Kidney (tissue), 22 donors: ENCODE measurements at places on chromosomes 13 and 19. TPM values are rescaled to one million over a fixed set of nuclear protein-coding genes. Genes with fewer than 3 reads are reported as not detected.

IGFL4 gene
- total RNA-seq = not detected

LILRB1 gene
- total RNA-seq = 10.9 TPM

GRCh38 chr19:39304701-39305571 is 8.7 kb downstream of the IFNL1 start:
- no peak for DNase-seq

- peak; percentile 49 for DNase-seq
Measured at GRCh38 chr13:33761740-33762139, 56.2 kb upstream of the RFC3 start.
